ENCODE measurements at places on chromosomes 4 and X.
A peak's percentile ranks its signal among the peaks of the same experiment; 100 is the strongest.

GRCh38 chrX:140297273-140297672 lies 207.6 kb downstream of the SOX3 start:
- DNase-seq = no peak

- no peak for DNase-seq
Observed at GRCh38 chrX:149903889-149904748, 23.1 kb downstream of the MAGEA8 start.

DNA sequence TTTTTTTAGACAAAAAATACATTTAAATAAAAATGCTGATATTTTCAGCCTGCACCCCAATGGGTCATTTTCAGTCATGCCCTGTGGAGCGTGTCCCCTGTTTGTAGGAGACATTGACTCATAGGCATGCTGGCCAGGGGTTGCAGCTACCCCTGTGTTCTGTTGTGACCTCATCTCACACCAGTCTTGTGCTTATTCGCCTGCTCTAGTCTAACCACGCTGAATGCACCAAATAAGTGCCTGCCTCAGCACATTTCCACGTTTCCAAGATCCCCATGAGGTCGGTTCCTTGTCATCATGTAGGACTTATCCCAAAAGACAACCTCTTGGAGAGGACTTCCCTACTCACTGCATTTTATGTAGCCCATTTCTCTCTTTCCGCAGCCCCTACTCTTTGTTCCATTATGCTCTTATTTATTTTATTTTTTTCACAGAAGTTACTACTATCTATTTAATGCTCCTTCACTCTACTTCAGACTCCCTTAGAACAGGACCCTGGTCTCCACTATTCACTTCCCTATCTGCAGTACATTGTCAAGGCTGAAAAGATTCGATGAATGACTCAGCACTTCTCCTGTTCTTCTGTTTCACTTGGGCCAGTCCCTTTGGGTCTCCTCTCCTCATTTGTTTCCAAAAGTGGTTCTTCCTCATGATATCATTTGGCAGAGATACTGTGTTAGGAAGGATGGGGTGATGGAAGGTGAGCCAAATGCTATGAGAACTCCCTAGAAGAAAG lies 109.7 kb downstream of the MSL3 start:
- no peak for DNase-seq

- DNase-seq = no peak
Observed at GRCh38 chrX:22135171-22135711, 103.1 kb downstream of the PHEX start.

GRCh38 chrX:136684120-136684519 lies 36.2 kb downstream of the CD40LG start:
- no peak for DNase-seq

GRCh38 chrX:85994797-85995196 lies 52.6 kb downstream of the CHM start:
- DNase-seq = no peak

DNA sequence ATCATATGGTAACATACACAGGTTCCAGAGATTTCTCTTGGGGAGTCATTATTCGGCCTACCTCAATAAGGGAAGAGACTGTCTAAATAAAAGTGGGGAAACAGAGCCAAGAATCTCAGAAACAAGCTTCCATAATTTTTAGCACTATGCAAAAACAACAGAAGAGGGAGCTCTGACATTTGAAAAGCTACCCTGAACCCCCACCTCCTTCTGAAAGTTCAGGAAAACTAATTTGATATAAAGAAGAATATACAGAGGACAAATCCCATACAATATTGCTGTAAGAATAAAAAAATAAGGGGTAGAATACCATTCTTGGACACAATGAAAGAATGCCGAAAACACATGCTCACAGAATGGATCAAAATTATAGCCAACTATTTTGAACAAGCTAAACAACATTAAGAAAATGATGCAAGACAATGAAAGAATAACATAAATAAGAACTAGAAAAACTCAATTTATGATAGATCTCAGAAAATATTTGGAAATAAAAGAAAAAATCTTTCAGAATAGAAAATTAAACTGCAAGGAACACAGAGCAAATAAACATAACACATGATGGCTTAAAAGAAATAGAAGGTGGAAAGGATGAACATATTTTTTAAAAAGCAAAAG lies 14.4 kb upstream of the ZNF41 start:
- no peak for DNase-seq

- no peak for DNase-seq
Observed at GRCh38 chr4:5409237-5409636, 299.1 kb downstream of the EVC2 start.

DNA sequence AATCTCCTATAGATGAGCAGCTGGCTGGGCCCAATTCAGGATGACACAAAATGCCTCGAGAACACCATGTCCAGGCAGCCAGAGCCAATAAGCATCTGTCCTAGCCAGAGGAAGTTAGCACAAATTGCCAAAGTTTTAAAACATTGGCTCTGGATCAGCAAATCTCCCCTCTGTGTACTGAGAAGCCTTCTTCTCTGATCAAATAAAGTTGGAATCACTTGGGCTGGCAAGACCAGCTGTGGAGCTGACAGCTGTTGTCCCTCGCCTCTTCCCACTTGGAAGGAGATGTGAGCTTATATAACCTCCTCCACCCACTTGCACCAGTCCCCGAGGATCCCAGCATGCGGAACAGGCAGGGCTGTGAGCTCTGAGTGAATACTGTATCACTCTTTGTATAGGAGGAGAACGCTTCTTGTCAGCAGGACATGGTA lies 183.9 kb downstream of the OPHN1 start:
- DNase-seq = no peak

- no peak for DNase-seq
Observed at GRCh38 chrX:127570276-127570675, 481.9 kb downstream of the ACTRT1 start.

GRCh38 chrX:134633832-134634231 lies 24.4 kb downstream of the PLAC1 start:
- no peak for DNase-seq

GRCh38 chrX:43655151-43656004 lies 721 bp upstream of the MAOA start:
- DNase-seq = peak; percentile 12

DNA sequence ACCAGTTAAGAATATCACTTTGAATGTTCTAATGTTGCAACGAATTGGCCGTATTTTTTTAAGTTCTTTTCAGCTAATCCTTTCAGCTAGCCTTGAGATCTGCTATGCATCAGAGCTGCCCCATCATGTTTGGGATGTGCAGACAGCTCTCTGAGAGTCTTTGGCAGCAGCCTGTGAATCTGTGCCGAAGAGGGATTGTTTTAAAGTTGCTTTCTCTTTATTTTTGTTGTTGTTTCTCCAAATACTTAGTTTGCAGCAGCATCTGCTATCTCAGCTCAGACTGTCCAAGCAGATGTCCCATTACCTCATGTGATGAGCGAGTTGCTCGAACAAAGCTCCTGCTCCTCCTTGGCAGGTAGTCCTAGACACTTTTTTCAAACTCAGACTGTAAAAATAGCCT lies 1002.5 kb upstream of the INTU start:
- no peak for DNase-seq

DNA sequence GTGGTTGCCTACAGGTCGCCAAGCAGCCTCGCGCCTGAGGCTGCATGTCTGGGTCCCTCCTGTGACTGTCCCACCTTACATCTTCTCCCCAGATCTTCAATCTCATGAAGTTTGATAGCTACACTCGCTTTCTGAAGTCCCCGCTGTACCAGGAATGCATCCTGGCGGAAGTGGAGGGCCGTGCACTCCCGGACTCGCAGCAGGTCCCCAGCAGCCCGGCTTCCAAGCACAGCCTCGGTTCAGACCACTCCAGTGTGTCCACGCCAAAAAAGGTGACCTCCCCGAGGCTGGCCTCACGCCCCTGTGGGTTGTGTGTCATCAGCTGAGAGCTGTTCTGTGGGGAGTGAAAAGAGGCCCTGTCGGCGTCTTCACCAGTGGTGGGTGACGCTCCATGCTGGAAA lies 24.9 kb upstream of the HGFAC start:
- no peak for DNase-seq

DNA sequence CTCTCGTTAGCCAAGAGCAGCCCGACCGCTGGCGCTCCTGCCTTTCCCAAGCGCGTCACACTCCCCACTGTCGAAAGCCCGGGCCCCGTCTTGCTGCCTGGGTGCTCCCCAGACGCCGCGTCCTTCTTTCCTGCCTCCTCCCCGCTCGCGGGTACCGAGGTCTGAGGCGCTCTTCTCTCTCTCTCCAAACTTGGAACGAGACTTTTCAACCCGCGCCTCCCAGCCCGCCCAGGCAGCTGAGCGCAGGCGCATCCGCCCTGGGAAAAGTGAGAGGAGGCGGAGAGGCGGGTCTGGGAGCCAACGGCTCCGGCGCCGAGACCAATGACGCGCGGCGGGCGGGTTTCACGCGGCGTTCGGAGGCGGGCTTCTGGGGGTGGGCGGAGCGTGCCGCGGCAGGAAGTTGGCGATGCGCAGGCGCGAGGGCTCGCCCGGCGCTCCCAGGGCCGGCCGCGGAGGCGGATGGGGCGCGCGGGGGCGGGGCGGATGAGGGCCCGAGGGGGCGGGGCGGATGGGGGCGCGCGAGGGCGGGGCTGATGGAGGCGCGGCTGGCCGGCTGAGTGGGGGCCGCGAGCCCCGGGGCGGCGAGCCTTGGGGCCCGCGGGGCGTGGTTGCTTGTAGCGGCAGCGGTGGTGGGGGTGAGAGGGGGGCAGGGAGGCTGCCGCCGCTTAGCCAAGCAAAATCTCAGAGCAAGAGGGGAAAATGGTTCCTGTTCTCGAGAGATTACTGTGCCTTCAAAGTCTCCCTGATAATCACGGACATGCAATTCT lies at the start of gene RBBP7:
Gene RBBP7, minus strand, starts transcription at position 268 of the 767 bp plus-strand sequence. CDS start 309 bp downstream, outside the sequence.
- peak; percentile 96 for DNase-seq

- DNase-seq = no peak
Observed at GRCh38 chr4:138507522-138507921, 265.4 kb upstream of the SLC7A11 start.

- no peak for DNase-seq
Observed at GRCh38 chrX:129346574-129346973, 176.7 kb downstream of the SMARCA1 start.

- DNase-seq = no peak
Observed at GRCh38 chr4:175810073-175810730, 1.9 kb downstream of the GPM6A start.

- no peak for DNase-seq
Observed at GRCh38 chrX:10007621-10008020, 40.5 kb downstream of the CLDN34 start.

GRCh38 chr4:13142726-13143125 lies 341.4 kb downstream of the RAB28 start:
- no peak for DNase-seq

DNA sequence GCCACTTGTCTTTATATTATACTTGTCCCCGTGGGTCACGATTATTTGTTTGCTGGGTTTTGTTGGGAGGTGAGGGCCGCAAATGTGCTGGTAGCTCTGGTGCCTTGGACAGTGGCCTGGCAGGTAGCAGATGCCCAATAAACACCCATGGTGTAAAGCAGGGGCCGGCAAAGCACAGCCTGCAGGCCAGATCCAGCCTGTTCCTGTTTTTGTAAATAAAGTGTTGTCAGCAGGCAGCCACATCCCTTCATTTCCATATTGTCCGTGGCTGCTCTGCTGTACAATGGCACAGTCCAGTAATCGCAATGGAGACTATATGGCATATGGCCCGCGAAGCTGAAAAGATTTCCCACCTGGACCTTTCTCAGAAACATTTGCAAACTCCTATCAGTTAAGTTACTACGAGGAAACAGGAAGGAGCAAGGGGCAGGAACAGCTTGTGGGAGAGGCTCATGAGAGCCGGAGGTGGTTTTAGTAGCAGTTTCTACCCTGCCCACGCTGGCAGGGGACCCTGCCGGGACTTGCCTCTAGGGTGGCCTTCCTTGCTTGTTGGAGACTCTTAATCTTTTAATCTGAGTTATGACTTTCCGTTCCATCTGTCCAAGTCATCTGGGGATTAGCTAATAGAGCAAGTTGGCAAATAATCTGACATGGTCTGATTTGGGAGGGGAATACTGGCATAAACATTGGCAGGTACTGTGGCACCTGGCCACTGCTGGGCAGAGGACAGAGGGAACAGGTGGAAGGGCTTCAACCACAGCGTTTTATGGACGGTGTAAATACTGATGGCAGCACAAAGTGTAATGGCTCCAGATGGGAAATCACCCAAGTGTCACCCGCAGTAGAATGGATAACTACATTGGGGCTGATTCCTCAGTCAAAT lies 19.6 kb downstream of the CLCN4 start:
- DNase-seq = no peak

GRCh38 chr4:170741856-170742255 lies 652.1 kb upstream of the AADAT start:
- DNase-seq = no peak

- DNase-seq = no peak
Observed at GRCh38 chr4:88196013-88196365, 37.5 kb upstream of the ABCG2 start.

DNA sequence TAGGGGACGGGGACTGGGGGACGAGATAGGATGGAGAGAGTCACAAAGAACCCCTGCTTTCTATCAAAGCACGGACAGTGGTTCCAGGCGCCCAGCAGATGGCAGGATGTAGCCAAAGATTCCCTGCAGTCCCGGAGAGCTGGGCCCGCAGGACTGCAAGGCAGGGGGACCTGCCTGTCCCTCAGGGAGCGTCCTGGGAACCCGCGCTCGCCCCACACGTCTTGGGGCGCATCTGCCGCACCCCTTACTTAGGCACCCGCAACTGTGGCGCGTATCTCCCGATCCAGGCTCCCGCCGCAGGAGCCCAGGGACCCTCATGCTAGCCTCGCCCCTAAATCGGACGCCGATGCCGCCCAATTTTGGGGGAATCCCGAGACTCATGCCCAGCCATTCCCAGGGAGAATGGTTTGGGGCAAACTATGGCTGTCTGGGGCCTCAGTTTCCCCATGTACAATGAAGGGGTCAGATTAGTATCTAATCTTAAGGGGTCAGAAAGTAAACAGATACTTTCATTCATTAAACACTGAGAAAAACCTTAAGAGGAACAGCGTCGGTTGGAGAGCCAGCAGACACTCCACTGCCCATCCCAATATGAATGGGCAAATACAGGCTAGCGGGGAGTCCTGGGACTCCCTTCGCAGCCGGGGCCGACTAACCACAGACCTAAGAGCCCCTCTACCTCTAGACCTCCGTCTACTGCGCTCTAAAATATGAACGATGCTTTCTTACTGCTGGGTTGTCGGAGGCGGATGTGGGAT lies 581 bp upstream of the STK32B start:
- DNase-seq = peak; percentile 11

DNA sequence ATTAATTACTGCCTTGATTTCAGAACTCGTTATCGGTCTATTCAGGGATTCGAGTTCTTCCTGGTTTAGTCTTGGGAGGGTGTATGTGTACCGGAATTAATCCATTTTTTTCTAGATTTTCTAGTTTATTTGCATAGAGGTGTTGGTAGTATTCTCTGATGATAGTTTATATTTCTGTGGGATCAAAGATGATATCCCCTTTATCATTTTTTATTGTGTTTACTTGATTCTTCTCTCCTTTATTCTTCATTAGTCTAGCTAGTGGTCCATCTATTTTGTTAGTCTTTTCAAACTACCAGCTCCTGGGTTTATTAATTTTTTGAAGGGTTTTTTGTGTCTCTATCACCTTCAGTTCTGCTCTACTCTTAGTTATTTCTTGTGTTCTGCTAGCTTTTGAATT lies 32.1 kb downstream of the CDX4 start:
- no peak for DNase-seq
